Activated T-helper 1 cell treated with anti-CD3 and anti-CD28 coated beads, Interleukin-2, amount 50 U/mL, for 16 hours (primary cell): ENCODE measurements at places on chromosomes 2 and 18.

GRCh38 chr2:28547906-28548600 lies 52.2 kb downstream of the PLB1 start:
- DNase-seq = no peak

GRCh38 chr2:211270257-211270656 lies 713.9 kb downstream of the CPS1 start:
- no peak for DNase-seq

GRCh38 chr2:196759378-196759706 lies 40.1 kb downstream of the GTF3C3 start:
- no peak for DNase-seq

DNA sequence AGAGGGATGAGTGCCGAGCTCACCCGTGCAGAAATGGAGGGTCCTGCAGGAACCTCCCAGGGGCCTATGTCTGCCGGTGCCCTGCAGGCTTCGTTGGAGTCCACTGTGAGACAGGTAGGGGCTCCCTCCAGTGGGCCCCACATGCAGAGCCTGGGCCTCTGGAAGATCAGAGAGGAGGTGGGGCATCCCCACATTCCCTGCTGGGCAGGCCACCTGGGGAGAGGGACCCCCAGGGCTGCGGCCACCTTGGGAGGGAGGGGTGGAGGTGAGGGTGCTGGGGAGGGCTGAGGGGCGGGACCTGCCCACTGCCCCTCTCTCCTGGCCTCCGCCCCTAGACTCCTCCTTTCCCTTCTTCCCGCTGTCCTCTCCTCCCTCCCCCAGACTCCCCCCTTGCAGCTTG lies 38.5 kb downstream of the MTERF4 start:
- no peak for DNase-seq

- DNase-seq = no peak
Measured at GRCh38 chr2:233451950-233452349, 97.7 kb downstream of the DGKD start.

DNA sequence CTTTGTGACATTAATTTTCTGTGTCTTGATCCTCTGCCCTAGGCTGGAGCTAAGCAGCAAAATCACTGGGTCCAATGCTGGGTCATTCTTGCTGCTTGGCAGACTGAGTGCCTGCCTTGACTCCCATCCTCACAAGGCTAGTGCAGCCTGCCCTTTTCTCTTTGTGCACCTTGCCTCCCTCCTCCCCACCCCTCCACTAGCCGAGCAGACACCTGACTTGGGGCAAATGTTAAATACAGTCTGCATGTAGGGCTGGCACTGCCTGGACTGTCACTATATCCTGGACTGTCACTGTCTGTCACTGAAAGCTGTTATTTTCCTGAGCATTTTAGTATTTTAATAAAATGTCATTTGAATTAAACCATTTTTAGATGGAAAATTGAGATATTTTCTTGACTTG lies 33.4 kb downstream of the MAPRE2 start:
- no peak for DNase-seq

DNA sequence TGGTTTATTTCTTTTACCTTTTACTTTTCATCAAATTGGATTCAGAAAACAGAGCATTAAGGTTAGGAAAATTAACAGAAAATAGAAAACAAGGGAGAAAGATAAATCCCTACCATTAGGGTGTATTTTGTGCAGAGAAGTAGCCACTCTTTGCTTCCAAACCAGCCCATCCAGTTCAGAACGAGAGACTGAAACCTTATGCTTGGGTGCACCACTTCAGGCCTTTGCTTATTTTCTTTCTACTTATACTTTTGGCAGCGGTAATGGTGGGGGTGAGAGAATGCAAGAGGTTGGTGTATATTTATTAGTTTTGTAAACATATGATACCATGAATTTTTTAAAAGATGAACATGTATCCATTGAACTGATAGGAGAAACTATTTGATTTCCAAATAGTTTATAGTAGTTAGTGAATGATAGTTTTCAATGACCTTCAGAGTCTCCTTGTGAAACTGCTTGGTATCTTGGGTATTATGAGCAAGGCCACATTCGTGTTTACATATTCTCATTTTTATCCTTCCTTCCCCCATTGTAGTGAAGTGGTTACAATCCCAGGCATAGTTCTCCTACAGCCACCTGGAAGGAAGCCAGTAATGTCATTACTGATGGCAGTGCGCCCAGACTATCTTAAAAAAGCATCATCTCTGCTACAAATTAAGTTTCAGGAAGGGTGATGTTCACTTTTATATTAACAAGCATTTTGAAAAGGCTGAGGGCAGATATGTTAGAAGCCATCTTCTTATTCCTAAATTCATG lies 60.8 kb downstream of the MFSD6 start:
- DNase-seq = no peak

- no peak for DNase-seq
Measured at GRCh38 chr2:85938456-85938855, 49.7 kb upstream of the ST3GAL5 start.

- DNase-seq = no peak
Measured at GRCh38 chr18:69980982-69981804, 33.5 kb upstream of the CD226 start.

- no peak for DNase-seq
Measured at GRCh38 chr18:39366656-39367055, 1801.1 kb upstream of the CELF4 start.

- peak; percentile 3 for DNase-seq
Measured at GRCh38 chr2:230925879-230926765, 1.1 kb upstream of the GPR55 start.
